Nasal cavity respiratory epithelium epithelial cell of viscerocranial mucosa (primary cell): ENCODE measurements at places on chromosomes 16 and 17. TPM values are rescaled to one million over a fixed set of nuclear protein-coding genes. Genes with fewer than 3 reads are reported as not detected.

GALR2 gene
- total RNA-seq = 0.14 TPM in 1 of 2 replicates, not detected in the other

KRT17 gene
- 27,930 and 28,043 TPM in 2 replicates for total RNA-seq

ZNF652 gene
- total RNA-seq = 7.2 and 14.9 TPM in 2 replicates

TOM1L1 gene
- total RNA-seq = 51.3 and 71.1 TPM in 2 replicates

ZFP3 gene
- total RNA-seq = 1.0 and 1.6 TPM in 2 replicates

SCNN1G gene
- under 0.01 and 0.14 TPM in 2 replicates for total RNA-seq

SOCS3 gene
- 18.8 and 19.6 TPM in 2 replicates for total RNA-seq

SNX20 gene
- not detected in 2 replicates for total RNA-seq

RGS9 gene
- 0.68 and 1.7 TPM in 2 replicates for total RNA-seq

METRN gene
- 81.3 and 81.4 TPM in 2 replicates for total RNA-seq

RAB11FIP4 gene
- 12.0 and 30.3 TPM in 2 replicates for total RNA-seq

KRTAP9-6 gene
- total RNA-seq = not detected in 2 replicates

GPR179 gene
- total RNA-seq = under 0.01 and 0.14 TPM in 2 replicates

SMIM36 gene
- total RNA-seq = not detected in 2 replicates

WNK4 gene
- under 0.01 and 0.57 TPM in 2 replicates for total RNA-seq

C16orf95 gene
- total RNA-seq = 1.9 and 2.1 TPM in 2 replicates

MRPS34 gene
- total RNA-seq = 50.8 and 76.9 TPM in 2 replicates

FA2H gene
- total RNA-seq = 0.85 and 2.4 TPM in 2 replicates

GID4 gene
- 9.9 and 15.9 TPM in 2 replicates for total RNA-seq

MEIOC gene
- total RNA-seq = under 0.01 TPM in 1 of 2 replicates, not detected in the other

IRX5 gene
- 0.93 and 3.1 TPM in 2 replicates for total RNA-seq

KRTAP2-2 gene
- total RNA-seq = not detected in 2 replicates

IRX3 gene
- total RNA-seq = 2.1 and 4.1 TPM in 2 replicates

SPN gene
- total RNA-seq = not detected in 2 replicates

ADAP2 gene
- total RNA-seq = 1.2 and 9.9 TPM in 2 replicates

CLEC3A gene
- not detected in 2 replicates for total RNA-seq

GOSR1 gene
- total RNA-seq = 22.6 and 38.7 TPM in 2 replicates

DOK4 gene
- total RNA-seq = 17.4 and 19.3 TPM in 2 replicates

HAP1 gene
- total RNA-seq = 1.4 and 5.1 TPM in 2 replicates

SHCBP1 gene
- total RNA-seq = 0.07 and 0.34 TPM in 2 replicates

ABI3 gene
- total RNA-seq = 0.14 TPM in 1 of 2 replicates, not detected in the other

SLC12A3 gene
- total RNA-seq = not detected in 2 replicates

CCL23 gene
- total RNA-seq = not detected in 2 replicates

COL1A1 gene
- total RNA-seq = 11.3 and 73.1 TPM in 2 replicates

TBC1D16 gene
- total RNA-seq = 18.1 and 80.1 TPM in 2 replicates

SYNRG gene
- 9.9 and 25.9 TPM in 2 replicates for total RNA-seq
